Stimulated activated CD4-positive, alpha-beta T cell treated with anti-CD3 and anti-CD28 coated beads, Interleukin-15, amount 100 ng/mL, for 1 hour (primary cell): ENCODE measurements at places on chromosomes 2 and 18.

- no peak for DNase-seq
These were observed 24.2 kb upstream of the TOGARAM2 start for GRCh38 chr2:28956890-28957289.

GRCh38 chr2:200472853-200473464 is 36.9 kb downstream of the KCTD18 start:
- DNase-seq = no peak

GRCh38 chr2:74632209-74632938 is 15.8 kb downstream of the M1AP start:
- DNase-seq = no peak

GRCh38 chr2:60873381-60873780 is 8.0 kb upstream of the REL start:
- DNase-seq = no peak

DNA sequence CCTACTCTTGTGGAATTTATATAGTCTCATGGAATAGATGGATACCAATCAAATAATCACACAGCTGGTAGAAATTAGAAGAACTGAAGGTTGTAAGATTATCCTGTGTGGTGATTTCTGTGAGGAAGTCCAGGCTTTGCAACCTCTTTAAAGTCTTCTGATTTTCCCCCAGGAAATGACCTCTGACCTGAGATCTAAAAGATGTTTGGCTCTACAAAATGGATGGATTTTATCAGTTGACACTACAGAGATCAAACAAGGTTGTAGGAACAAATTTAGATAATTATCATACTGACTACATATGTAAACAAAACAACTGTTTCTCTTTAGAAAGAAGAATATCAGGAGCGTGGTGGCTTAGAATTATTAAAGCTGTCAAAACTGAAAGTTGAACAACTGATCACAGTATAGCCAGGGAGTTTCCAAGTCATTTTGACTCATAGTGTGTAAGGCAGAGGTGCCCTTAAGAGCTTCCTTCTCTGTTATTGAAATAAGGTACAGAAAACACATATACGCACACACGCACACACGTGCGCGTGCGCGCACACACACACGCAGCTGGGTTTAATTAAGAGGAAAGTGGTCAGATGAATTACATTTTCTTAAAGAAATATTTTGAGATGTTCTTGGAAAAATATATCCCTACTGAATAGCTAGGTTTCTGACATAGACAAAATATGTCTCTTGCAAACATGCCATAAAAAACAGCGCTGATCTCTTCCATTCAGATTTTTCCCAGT is 35.5 kb upstream of the PELI1 start:
- DNase-seq = no peak

GRCh38 chr2:11547912-11548497 is 14.2 kb downstream of the GREB1 start:
- DNase-seq = no peak

GRCh38 chr2:173669271-173669853 is 295.8 kb downstream of the SP3 start:
- DNase-seq = no peak

GRCh38 chr2:49379406-49379805 is 225.1 kb upstream of the FSHR start:
- DNase-seq = no peak

DNA sequence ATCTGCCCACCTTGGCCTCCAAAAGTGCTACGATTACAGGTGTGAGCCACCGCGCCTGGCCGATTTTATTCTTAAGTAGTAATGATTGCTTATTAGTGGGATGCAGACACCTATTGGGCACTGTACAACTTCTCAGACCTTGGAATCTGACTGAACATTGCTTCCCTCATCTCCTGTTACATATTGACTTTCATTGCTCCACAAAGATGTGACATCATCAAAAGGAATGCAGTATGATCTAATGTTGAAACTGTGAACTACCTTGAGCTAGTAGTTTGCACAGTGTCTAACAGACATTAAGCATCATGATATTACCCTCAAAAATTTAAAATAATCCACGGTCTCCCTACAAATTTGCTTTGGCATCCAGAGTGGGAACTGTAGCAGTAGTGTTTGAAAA is 109.8 kb upstream of the SIX2 start:
- no peak for DNase-seq

DNA sequence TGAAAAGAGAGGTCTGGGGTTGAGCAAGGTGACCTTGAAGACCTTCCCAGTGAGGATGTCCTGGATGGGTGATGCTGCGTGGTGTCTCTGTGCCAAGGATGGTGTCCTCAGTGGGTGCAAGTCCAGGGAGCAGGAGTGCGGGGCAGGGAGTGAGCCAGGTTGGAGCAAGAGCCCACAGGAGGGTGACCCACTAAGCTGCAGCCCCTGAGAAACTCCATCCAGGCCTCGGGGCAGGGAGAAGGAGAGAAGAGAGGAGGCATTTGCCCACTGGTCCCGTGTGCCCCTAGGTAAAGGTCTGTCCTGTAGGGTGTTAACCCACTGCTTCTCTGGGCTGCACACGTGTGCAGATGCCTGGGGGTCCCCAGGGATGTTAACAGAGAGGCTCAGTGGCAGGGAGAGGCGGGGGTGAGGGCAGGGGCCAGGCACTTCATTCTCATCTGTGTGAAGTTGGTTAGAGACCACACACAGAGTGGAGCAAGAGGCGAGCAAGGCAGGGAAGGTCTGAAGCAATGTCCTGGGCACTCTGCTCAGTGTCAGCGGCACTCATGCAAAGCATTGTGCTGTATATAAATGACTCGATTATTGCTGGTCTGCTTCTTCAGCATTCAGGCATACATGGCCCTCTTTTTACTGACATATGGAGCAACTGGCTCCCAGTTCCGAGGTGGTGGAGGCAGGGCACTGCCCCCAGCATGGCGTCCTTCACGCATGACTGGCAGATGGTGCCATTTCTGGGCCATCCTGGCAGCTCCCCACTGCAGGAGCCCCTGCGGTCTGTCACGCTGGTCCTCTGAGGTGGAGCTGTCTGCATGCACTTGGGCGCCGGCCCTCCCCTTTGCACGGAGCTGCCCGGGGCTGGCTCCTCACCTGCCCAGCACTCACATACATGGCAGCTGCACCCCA is 117.2 kb upstream of the HS6ST1 start:
- DNase-seq = no peak

GRCh38 chr2:230453006-230453405 is 37.0 kb downstream of the SP100 start:
- no peak for DNase-seq

DNA sequence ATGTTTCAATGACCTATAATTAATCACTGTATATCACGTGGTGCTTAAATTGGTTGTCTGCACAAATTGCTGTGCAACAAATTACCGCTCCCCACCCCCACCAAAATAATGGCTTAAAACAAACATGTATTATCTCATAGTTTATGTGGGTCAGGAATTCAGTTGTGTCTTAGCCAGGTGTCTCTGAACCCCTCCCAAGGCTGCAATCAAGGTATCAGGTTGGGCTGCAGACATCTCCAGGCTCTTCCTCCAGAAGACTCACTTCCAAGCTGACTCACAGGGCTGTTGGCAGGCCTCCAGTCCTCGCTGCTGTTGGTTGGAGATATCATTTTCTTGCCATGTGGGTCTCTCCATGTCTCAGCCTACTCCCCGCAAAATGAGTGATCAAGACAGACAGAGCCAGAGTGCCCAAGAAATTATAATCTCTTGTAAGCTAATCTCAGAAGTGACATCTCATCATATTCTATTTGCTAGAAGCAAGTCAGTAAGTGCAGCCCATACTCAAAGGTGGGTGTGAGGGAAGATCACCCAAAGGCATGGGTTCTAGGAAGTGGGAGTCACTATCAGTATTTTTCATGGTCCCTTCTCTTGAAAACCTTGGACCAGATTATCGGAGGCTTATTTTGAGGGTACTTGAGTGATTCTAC is 38.4 kb downstream of the SPC25 start:
- DNase-seq = no peak

GRCh38 chr2:11498543-11499034 is 32.6 kb upstream of the E2F6 start:
- no peak for DNase-seq

- no peak for DNase-seq
These were observed 257.3 kb downstream of the BCL2 start for GRCh38 chr18:63062246-63062645.

GRCh38 chr2:12821656-12822055 is 104.9 kb downstream of the TRIB2 start:
- no peak for DNase-seq

DNA sequence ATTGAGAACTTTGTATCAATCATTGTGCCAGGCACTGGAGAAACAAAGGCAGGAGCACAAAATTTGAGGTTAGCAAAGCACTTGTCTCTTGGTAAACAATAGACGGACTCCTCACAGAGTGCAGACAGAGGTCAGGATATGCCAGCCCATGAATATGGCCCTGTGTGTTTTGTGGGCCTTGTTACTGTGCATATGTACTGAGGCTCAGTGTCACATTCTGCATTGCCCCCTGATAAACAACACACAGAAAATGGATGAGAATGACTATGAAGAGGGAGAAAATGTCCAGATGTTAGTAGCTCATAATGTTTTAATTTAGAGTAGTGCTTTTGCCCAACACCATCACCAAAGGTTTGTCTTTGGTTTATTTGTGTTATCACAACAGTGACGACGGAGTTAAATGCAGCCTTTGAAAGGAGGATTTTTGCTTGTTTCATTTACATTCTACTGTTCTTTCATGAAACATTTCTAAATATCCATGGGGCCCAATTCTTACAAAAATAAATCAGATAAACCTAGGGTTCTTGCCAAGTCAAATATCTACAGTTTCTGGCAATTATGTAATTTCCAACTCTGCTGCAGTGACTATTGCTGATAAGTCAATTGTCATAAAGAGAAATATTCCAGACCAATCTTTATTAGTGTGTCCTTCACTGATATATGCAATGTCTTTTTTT is 14.6 kb upstream of the NT5C1B start:
- DNase-seq = no peak

DNA sequence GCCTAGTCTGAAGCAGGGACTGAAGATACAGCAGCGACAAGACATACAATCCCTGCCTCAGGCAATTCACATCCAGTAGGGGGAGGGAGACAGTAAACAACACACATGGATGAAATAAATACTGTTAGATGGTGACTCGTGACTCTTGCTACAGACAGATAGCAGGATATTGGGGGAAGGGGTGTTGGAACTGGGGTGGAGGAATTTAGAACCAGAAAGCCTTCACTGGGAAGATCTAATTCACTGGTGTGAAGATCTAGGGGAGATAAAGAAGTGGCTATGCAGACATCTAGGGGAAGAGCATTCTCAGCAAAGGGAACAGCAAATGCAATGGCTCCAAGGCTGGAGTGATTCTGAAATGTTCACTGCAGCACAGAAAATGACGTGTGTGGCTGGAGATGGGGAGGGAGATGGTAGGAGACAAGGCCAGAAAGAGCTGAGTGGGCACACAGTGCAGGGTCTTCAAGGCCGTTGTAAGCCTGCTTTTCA is 52.6 kb upstream of the TMEM163 start:
- no peak for DNase-seq

GRCh38 chr18:79010802-79011201 is 31.2 kb downstream of the SALL3 start:
- no peak for DNase-seq

GRCh38 chr2:115560666-115561065 is 1118.2 kb downstream of the DPP10 start:
- no peak for DNase-seq

GRCh38 chr2:239061824-239062570 is 214.1 kb downstream of the TWIST2 start:
- DNase-seq = no peak

DNA sequence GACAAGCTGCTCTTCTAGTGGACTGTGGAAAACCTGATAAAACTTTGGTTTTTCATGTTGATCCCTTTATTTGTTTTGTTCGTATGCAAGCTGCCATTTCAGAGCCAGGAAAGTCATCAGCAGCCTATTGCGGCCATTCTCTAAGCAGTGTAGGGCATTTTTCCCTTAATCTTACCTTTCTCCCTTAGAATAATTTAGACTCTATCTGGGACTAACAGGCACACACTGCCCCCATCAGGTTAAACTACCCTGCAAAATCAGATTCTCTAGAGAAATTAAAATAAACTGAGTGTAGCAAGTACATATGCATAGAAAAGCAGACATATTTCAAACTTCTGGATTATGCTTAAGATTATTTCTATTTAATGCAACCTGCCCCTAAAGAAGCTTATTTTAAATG is 347.5 kb downstream of the METTL4 start:
- no peak for DNase-seq

GRCh38 chr2:75619956-75620740 is 26.4 kb upstream of the MRPL19 start:
- DNase-seq = no peak
